ENCODE measurements at places on chromosomes 1 and 21.

- no peak for DNase-seq
These were observed 169.1 kb upstream of the SYT6 start for GRCh38 chr1:114322734-114323133.

DNA sequence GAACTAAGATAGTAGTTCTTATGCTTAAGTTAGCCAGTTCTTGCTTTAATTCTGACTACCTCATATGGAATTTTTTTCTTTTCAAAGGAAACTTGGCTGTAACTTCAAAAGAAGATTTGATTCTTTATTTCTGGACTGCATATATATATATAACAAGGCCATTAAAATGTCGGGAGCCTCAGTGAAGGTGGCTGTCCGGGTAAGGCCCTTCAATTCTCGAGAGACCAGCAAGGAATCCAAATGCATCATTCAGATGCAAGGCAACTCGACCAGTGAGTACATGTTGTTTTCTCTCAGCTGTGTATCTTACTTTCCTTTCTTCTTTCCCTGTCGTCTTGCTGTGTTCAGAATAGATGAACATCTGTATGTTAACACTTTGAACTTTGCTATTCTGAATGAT, 21.8 kb downstream of the KIF1B start:
- no peak for DNase-seq

DNA sequence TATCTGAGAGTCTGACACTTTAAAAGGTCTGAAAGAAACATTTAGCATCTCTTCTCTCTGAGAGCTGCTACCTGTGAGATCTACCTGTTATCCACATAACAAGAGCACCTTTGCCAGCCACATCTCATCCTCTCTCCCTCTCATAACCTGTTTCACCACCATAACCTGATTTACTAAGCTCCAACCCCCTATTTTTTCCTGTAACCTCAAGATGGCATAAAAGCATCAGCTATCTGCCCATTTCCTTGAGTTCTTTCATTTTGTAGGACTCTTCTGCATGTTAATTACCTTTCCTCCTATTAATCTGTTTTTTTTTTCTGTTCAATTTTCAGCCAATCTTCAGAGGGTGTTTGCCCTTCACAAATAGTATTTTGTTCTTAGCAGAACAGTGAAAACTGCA, 136.5 kb upstream of the KCNK1 start:
- DNase-seq, result no peak

- DNase-seq, result no peak
These were observed 57.0 kb downstream of the NUP210L start for GRCh38 chr1:154097873-154098272.

DNA sequence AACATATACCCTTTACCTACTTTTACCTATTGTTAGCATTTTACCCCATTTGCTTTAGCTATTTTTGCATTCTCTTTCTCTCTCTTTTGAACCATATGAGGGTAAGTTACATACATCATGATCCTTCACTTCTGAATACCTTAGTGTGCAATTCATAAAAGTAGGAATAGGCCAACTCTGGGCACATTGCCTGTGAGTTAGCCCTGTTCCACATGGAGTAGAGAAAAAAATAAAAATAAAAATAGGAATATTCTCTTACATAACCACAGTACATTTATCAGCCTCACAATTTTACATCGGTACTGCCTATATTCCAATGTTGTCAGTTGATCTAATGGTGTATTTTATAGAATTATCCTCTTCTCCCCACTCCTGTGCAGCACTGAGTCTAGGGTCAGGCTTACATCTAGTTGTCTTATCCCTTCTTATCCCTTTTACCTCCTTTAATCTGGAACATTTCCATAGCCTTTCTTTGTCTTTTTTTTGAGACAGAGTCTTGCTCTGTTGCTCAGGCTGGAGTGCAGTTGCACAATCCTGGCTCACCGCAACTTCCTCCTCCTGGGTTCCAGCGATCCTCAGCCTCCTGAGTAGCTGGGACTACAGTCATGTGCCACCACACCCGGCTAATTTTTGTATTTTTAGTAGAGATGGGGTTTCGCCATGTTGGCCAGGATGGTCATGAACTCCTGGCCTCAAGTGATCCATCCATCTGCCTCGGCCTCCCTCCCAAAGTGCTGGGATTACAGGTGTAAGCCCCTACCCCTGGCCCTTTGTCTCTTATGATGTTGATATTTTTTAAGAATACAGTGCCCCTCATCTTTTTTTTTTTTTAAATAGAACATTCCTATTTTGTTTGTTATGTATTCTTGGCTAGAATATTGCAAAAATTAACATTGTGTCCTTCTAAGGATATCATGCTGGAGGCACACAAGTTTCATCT, 11.1 kb upstream of the SLC30A1 start:
- peak; percentile 94 for DNase-seq

- no peak for DNase-seq
These were observed 412 bp downstream of the GPR25 start for GRCh38 chr1:200873116-200873670.

GRCh38 chr1:23101887-23102286, 66.8 kb downstream of the LUZP1 start:
- no peak for DNase-seq

- DNase-seq, result no peak
These were observed 32.1 kb downstream of the MDM4 start for GRCh38 chr1:204548265-204548664.

DNA sequence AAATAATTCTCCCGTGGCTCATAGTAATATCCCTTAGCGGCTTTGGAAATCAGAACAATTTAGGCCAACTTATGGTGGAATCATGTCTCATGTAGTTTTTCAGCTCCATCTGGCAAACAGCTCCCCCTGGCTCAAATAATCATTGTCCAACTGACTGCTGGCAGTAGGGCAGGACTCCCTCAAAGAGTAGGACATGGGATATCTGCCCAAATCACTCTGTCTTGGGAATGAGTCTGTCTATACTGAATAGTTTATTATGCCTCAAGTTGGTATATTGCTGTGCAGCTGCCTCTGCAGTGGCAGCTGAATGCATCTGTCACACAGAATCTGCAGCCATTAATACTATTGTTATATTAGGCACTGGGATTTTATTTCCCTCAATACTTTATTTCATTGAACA, 255.7 kb downstream of the COL11A1 start:
- no peak for DNase-seq

DNA sequence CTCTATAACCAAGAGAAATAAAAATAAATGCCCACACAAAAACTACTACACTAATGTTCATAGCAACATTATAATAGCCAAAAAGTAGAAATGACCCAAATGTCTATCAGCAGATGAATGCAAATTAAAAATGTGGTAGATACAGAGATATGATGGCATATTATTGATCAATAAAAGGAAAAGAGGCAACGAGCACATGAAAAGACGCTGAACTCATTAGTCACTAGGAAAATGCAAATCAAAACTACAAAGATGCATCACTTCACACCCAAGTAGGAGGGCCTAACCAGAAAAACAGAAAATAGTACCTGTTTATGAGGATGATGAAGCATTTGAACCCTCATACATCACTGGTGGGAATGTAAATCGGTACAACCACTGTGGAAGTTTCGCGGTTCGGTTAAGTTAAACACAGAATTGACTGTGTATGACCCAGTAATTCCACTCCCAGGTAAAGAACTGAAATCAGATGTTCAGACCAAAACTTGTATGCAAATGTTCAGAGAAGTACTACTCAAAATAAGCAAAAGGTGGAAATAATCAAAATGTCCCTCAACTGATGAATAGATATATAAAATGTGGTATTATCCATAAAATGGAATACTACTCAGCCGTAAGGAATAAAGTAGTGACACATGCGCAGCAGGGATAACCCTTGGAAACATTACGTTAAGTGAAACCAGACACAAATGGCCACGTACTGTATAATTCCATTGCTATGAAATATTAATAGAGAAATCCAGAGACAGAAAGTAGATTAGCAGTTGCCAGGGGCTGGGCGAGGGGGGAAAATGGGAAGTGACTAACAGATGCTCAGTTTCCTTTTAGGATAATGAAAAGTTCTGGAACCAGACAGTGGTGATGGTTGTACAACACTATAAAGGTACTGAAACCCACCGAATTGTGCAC, 3.1 kb downstream of the USP48 start:
- no peak for DNase-seq

DNA sequence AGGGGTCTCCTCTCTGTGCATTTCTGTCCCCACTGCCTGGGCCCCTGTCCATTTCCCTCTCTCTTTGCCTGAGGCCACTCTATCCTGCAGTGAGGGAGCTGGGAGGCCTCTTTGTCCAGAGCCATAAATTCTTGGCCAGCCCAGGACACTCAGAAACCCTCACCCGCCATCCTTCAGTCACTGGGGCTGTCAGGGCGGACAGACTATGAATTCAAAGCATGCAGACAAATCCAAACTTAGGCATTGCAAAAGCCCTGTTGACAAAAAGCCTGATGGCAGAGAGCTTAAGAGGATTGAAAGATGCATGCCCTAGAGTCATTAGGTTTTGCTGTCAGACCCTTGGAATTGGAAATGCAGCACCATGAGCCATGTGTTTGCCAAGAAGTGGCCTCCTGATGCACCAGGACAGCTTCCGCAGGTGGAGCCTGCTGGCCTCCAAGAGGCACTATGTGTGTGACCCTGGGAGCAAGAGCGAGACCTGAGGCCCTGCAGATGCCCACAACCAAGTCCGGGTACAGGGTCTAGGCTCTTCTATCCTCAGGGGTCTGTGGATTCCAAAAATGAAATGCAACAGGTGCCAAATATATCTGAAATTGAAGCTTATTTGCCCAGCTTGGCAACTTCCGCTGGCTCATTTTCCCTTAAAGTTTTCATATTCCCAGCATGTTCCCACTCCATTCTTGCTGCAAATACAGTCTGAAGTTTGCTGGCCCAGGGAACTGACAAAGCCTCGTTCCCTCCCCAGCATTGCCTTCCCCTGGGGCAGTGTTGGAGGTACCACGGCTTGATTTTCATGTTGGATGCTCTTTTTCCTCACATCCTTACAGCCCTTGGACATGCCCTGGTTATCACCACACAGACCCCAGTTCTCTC, 177.9 kb downstream of the PGBD5 start:
- DNase-seq, result no peak

DNA sequence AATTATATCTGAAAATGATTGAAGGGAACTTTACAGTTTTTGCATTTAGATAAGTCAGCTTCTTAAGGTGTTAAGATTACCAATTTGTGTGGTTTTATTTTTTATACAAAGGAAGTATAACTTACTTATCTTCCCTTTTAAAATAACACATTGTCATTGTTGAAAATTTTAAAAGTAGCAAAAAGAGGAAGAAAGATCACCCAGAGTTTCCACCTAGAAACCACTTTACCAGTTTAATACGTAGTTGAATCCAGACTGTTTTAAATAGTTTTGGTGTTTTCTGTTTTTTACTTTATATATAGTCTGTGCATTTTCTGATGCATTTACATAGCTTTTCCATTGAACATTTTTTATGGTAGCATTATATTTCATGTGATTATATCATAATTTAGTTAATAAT, 6.1 kb downstream of the CCDC18 start:
- DNase-seq, result peak; percentile 60

DNA sequence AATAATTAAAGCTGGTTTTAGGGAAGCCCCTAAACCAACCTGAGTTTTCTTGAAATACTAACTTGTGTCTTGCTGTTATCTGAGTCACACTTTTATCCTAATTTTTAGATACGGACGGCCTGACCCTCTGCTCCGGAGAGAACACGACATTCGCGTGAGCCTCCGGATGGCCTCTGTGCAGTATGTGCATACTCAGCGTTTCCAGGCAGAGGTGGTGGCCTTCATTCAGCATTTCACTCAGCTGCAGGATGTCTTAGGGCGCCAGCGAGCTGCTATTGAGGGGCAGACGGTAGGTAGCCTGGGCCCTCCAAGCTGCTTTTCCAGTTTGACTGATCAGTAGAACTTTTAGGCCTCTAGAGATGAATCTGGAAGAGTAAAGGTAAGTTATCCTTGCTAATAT, 63.6 kb downstream of the VPS13D start:
- DNase-seq, result no peak

DNA sequence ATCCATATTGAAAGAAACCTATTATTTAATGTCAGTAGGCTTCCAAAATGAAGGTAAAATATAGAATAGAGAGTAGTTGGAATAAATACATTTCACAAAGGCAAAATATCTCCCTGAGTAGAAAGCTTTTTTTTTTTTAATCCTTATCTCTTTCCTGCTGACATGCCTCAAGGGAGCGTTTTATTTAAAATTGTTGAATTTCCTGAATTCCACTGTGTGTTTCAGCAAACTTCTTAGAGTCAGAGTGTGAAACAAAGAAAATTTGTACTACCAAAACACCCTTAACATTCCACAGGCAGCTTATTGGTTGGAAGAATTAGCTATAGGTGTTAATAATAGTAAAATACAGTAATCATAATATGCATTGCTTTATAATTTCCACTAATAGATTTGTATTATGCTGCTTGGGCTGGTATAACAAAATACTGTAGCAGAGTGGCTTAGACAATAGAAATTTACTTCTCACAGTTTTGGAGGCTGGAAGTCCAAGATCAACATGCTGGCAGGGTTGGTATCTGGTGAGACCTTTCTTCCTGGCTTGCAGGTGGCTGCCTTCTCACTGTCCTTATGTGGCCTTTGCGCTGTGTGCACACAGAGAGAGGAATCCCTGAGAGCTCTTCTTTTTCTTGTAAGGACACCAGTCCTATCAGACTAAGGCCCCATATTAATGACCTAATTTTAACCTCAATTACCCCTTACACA, 468.4 kb upstream of the C1orf87 start:
- no peak for DNase-seq

DNA sequence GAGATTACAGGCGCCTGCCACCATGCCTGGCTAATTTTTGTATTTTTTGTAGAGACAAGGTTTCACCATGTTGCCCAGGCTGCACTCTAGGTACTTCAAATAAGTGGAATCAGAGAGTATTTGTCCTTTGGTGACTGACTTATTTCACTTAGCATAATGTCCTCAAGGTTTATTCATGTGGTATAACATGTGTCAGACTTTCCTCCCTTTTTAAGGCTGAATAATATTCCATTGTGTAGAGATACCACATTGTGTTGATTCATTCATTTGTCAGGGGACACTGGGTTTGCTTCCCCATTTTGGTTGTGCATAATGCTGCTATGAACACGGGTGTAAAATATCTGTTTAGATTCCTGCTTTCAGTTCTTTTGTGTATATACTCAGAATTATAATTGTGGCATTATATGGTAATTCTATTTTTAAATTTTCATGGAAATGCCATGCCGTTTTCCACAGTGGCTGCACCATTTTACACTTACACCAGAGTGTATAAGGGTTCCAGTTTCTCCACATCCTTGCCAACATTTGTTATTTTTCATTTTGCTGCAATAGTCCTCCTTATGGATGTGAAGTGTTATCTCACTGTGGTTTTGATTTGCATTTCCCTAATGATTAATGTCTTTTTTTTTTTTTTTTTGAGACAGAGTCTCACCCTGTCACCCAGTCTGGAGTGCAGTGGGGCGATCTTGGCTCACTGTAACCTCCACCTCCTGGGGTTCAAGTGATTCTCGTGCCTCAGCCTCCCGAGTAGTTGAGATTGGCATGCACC, 35.1 kb downstream of the IL6R start:
- peak; percentile 22 for DNase-seq

Data from MV-4-11 (cell line).